CD8-positive, alpha-beta T cell (primary cell): ENCODE measurements at places on chromosomes 5 and 9.

- DNase-seq = peak; percentile 26
These were observed 16.9 kb downstream of the OR2V2 start for GRCh38 chr5:181164076-181164952.

GRCh38 chr5:133220851-133221674 is 169.2 kb downstream of the HSPA4 start:
- DNase-seq = no peak

DNA sequence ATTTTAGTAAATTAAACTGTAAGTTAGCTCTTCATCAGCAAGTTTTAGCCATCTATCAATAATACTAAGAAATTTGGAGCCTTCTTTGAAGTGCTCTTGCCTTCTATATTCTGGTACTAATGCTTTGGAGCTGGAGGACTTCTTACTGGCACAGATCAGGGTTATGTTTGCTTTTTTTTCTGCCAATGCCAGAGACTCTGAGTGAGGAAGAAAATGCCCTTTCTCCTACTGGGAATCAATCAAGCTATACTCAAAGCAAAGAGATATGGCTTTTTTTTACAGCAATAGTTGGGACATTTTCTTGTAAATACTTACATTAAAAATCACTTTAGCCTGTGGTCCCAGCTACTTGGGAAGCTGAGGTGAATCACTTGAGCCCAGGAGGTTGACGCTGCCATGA is 4.3 kb downstream of the HSDL2 start:
- no peak for DNase-seq

DNA sequence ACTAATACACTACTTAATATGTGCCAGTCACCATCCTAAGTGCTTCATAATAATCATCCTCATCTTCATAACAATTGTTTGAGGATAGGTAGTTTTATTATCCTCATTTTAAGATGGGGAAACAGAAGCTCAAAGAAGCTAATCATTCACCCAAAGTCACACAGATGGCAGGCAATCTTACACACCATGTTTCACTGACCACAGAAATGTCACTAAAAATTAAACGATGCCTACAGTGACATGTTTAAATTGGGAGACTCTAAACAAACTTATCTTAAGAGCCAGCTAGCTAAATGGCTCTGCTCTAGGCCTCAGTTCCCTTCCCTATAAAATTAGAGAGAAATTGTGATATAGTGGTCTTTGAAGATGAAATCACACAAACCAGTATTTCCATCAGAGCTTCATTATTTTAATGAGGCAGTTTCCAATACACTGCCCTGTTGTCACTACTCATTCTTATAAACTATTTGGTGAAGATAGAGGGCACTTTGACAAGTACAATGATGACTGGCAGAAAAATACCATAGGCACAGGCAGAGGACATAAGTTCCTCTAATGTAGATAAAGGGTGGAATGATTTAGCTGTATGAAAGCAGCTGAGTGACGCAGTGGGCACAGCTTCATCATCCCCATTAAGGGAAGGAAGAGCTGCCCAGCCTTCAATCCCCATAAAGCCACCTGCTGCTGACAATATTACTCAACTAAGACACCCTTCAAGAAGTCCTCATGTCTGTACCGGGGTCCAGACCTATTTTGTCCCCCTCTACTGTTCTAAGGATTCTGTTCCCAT is 224.1 kb downstream of the ACTL7B start:
- no peak for DNase-seq

- DNase-seq = no peak
These were observed 36.2 kb downstream of the KIF4B start for GRCh38 chr5:155049569-155050383.

DNA sequence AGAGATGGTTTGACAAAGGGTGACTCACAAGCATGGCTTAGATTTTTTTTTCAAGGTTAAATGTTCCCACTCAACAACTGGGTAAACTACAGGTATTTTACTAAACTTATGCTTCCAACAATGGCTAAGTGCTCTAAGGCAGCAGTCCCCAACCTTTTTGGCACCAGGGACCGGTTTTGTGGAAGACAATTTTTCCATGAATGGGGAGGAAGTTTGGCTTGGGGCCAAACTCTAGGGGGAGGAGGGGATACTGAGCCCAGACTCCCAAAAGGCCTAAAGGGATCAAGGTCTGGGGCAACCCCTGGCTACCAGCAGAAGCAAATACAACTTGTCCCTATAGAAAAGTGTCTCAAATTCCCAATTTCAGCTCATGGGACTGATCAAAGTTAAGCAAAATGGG is 32.0 kb upstream of the HSD17B3 start:
- no peak for DNase-seq

GRCh38 chr5:80931411-80931810 is 28.8 kb upstream of the RASGRF2 start:
- no peak for DNase-seq

DNA sequence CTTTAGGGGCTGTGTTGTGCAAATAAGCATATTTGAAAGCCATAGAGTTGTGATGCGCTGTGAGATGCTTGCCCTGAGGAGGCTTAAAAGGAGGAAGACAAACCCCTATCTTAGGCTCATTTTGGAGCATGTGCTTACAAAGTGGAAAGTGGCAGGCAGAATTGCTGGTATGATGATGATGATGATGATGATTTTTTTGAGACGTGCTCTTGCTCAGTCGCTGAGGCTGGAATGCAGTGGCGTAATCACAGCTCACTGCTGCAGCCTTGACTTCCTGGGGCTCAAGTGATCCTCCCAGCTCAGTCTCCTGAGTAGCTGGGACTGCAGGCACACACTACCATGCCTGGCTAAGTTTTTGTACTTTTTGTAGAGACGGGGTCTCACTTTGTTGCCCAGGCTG is 1.7 kb downstream of the CNOT8 start:
- DNase-seq = no peak

DNA sequence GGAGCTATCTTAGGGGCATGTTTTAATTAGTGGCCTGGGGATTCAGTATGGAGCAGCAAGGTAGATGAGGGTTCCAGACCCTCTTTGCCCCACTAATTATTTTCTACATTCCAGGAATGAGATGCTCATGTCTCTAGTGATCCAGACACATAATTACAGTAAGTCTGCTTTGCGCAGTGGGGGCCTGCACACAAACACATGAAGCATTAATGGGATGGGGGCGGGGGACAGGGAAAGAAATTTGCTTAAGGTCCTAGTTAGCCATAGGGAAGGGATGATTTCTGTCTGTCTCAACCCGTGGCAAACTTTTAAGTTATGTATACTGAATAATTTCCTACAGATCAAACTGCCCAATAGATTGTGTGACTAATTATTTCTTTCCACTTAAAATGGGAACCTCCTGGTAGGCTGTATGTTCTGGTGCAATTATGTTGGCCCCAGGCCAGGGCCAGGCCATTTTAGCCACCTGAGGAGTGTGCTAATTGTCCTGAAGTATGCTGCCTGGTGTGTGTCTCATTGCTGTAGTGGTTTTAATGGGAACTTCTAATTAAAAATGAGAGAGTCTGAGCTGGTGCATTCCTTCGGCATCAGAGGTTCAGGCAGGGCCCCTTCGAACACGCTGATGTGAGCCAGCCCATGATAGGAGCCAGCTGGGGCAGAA is 134.4 kb downstream of the PTTG1 start:
- no peak for DNase-seq

DNA sequence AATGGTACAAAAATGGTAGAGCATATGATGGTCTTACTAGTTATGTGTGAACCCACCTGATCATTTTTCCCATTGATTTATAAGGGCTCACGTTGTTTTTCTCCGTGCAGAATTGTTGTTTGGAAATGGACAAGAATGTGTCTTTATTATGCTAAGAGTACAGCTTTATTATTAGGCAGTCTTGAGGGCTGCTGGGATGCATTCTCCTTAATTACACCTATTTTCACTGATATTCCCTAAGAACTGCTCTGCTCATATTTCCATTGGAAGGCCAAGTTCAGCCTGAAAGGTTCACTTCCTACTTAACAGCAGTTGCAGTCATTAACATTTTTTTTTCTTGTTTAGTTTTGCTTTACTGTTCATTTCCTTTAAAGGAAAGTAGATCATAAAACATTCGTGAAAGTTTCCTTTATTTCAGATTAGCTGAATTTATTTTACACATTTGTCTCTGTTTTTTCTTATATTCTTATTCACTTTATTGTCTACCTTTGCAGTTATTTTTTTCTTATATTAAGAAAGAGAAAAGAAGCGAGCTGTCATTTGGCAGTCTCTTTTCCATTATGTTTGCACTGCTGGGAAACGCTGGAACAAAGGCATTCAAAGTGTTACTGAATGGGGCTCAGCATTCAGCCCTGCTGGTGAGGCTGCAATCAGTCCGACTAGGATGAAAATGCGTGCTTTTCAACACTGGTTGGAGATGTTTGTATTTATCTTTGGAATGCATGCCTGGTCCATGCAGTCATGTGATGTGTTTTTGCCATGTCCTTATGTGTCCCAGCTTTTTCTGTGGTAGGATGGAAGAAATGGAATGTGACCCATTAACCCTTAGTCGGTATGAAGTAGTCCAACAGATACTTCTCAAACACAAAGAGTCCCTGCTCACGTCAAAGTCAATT is 602.7 kb upstream of the ZNF608 start:
- no peak for DNase-seq

GRCh38 chr9:105296877-105297287 is 52.4 kb downstream of the SLC44A1 start:
- DNase-seq = no peak
